ENCODE measurements at places on chromosomes 1 and 21.

GRCh38 chr1:150881331-150882070 is 5.1 kb upstream of the ARNT start:
- no peak for DNase-seq

GRCh38 chr21:39947031-39947430 is 79.8 kb downstream of the PCP4 start:
- DNase-seq, result no peak

- DNase-seq, result no peak
These were observed 30.6 kb upstream of the LCE5A start for GRCh38 chr1:152479792-152480595.

GRCh38 chr21:37982496-37983318 is 66.5 kb upstream of the KCNJ6 start:
- DNase-seq, result no peak

GRCh38 chr21:40641042-40641441 is 205.9 kb downstream of the DSCAM start:
- DNase-seq, result no peak

GRCh38 chr1:54854381-54855020 is 32.5 kb downstream of the DHCR24 start:
- DNase-seq, result peak; percentile 21

Data from hippocampal formation (tissue), 2 donors.